ENCODE measurements at places on chromosomes 2 and 18.

DNA sequence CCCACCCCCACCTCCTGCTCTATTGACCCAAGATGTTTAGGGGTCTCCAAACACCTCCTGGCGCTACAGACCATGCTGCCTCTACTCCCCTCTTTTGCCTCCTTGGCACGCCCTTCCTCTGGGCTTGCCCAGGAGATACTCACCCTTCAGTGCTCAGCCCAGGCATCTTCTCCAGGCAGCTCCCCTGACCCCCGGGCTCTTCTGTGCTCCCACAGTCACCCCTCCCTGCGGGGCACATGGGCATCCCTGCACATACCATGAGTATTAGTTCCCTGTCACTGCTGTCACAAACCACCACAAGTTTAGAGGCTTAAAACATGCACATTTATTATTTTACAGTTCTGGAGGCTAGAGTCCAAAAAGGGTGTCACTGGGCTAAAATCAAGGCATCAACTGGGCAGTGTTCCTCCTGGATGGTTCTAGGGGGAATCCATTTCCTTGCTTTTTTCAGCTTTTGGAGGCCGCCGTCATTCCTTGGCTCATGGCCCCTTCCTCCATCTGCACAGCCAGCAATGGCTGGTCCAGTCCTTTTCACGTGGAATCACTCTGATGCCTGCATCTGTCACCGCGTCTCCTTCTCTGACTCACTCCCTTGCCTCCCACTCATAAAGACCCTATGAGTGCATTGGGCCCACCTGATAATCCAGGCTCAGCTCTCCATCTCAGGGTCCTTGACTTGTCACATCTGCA lies 230.4 kb upstream of the COPS8 start:
- no peak for DNase-seq

DNA sequence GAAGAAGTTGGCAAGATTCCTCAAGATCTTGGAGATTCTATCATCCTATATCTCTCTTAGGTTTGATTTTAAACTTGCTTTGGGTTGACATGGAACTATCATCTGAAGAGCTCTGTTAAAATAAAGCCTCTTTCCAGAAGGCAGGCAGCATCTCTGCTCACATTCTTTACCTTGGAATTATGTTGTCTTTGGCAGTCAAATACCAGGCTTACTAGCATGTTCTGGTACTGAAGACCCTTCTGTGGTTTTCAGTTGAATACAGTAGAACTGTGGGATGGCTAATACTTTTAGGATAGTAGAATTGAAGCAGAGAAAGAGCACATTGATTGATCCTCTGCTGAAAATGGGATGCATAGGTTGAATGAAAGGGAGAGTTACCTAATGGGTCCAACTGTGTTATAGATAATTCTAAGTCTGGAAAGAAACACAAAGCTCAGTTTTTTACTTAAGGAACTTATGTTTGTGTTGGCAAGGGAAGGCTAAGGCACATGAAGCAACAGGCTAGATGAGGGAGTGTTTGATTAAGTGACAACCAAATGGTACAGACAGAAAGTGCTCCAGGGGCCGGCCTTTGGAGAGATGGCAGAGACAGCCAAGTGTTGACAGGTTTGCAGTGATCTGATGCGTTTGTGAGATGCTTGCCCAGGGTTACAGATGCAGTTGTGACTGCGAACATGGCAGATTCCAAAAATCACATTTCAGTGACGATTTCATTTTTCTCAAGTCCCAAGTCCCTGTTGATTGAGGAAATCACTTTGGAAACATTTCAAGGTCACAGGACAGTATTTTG lies 397.9 kb downstream of the MEIS1 start:
- no peak for DNase-seq

DNA sequence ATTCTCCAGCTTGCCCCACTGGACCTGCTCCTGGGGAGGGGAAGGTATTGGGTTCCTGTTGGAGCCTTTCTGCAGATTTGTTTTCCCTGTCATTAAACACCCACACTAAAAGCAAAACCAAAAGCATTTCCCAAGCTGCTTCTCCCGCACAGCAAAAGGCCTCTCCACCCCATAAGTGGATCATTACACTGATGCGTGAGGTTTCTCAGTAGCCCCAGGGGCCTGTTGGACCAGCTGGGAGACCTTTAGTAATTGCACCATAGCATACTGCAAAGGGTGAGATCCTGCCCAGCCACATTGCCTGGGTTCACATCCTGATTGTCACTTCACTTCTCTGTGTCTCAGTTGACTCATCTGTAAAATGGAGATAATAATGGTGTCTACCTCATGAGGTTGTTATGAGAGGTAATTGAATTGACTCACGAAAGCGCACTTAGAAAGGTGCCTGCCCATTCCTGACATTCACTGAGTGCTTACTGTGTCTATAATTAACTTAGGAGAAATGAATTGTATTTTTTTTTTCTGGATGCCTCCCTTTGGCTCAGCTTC lies 43.9 kb downstream of the TOGARAM2 start:
- no peak for DNase-seq

GRCh38 chr2:81981585-81981984 lies 1677.0 kb upstream of the LRRTM1 start:
- no peak for DNase-seq

DNA sequence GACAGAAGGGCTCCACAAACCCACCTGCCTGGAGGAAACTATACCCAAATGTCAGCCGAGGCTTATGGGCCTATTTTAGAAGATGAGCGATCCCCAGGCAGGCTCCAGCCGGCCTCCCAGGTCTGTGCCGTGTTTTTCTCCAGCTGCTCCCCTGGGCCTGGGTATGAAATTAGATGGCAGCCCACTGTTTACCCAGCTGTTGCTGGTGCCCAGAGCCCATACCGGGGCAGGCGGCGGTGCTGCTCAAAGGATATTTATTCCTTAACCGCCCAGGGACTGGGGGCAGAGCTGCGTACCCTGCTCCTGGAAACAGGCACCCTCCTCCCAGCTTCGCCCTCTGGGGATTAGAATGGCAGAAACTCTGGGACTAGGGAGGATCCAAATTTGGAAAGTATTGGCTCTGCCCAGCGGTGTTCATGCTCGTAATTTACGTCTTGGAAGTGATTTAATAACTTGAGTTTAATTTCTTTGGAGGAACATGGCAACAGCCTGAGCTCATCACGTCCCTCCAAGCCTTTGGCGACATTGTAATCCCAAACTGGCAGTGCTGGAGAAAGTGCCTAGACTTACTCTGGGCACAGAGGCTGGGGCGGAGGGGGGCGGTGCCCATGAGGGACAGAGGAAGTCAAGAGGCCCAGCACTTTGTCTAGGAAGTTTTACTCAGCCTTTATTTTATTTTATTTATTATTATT lies 199.2 kb downstream of the KLHL29 start:
- no peak for DNase-seq

- no peak for DNase-seq
These were observed 1947.6 kb upstream of the CELF4 start for GRCh38 chr18:39513186-39513585.

- DNase-seq: no peak
These were observed 40.3 kb downstream of the COL4A4 start for GRCh38 chr2:227123697-227124096.

- no peak for DNase-seq
These were observed 197.2 kb downstream of the CYP26B1 start for GRCh38 chr2:71950256-71951082.

GRCh38 chr18:23181547-23181946 lies 46.3 kb downstream of the CABLES1 start:
- DNase-seq: no peak

GRCh38 chr2:225355788-225356187 lies 43.7 kb upstream of the NYAP2 start:
- DNase-seq: no peak

- no peak for DNase-seq
These were observed 105.1 kb downstream of the NDUFA10 start for GRCh38 chr2:239919774-239920692.

Data from activated CD8-positive, alpha-beta memory T cell treated with anti-CD3 and anti-CD28 coated beads for 48 hours (primary cell).